ENCODE measurements at places on chromosomes 3 and 15.

- no peak for DNase-seq
Measured at GRCh38 chr15:47607695-47608094, 109.6 kb upstream of the SEMA6D start.

- no peak for DNase-seq
Measured at GRCh38 chr3:188690064-188690463, 481.7 kb upstream of the TPRG1 start.

- no peak for DNase-seq
Measured at GRCh38 chr3:152496286-152496685, 227.6 kb downstream of the MBNL1 start.

GRCh38 chr3:68089572-68090011 is 435.2 kb upstream of the SUCLG2 start:
- DNase-seq = no peak

GRCh38 chr3:37611771-37612170 is 249.9 kb upstream of the CTDSPL start:
- DNase-seq = no peak

GRCh38 chr3:33975463-33975862 is 177.0 kb downstream of the PDCD6IP start:
- no peak for DNase-seq

GRCh38 chr3:16738451-16738850 is 133.2 kb upstream of the DAZL start:
- DNase-seq = no peak

- peak; percentile 55 for DNase-seq
Measured at GRCh38 chr3:37862219-37862902, 681 bp downstream of the CTDSPL start.

GRCh38 chr3:113514265-113514769 is 639 bp downstream of the SPICE1 start:
- no peak for DNase-seq

All from activated CD4-positive, alpha-beta T cell treated with anti-CD3 and anti-CD28 coated beads, Interleukin-2, amount 50 U/mL, for 48 hours (primary cell).